Kidney epithelial cell (primary cell): ENCODE measurements at places on chromosomes 7 and 10.

- no peak for DNase-seq
Measured at GRCh38 chr7:56537477-56537876, 421.3 kb upstream of the NUPR2 start.

- no peak for DNase-seq
Measured at GRCh38 chr7:37181550-37181932, 267.1 kb downstream of the ELMO1 start.

GRCh38 chr10:61120805-61121204, 176.8 kb upstream of the RHOBTB1 start:
- no peak for DNase-seq

DNA sequence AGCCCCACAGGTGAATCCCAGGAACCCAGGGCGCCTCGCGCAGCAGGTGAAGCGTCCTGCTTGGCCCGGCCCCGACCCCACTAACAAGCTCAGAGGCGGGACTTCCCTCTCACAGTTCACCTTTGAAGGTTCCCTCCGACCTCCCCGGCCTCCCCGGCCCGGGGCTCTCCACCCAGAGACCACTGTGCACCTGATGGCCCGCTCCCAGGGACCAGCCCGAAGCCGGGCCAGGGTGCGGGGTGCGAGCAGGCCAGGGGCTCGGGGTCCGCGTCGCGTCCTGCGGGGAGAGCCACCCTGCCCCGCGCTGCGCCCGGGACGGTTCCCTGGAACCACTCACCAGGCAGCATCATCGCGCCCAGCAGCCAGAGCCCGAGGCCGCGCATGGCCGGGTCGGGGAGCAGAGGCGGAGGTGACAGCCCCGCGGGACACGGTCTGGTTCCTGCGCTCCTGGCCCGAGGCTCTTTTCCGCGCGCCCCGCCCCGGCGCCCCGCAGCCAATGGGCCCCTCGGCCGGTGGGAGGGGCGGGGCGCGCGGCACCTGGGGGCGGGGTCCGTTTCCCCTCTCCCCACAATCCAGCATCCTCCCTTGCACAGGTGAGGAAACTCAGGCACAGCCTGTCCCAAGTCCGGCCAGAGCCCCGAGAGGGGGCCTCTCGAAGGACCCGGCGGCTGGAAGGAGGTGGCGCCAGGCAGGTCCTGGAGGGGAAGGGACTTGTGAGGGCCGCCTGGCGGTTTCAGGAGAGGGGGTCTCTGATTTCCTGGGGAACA, at the start of gene ADAM8:
TSS of gene ADAM8 (minus strand) at position 434 of the 767 bp plus-strand sequence. CDS start at position 383, 51 bp downstream.
- DNase-seq, result no peak

DNA sequence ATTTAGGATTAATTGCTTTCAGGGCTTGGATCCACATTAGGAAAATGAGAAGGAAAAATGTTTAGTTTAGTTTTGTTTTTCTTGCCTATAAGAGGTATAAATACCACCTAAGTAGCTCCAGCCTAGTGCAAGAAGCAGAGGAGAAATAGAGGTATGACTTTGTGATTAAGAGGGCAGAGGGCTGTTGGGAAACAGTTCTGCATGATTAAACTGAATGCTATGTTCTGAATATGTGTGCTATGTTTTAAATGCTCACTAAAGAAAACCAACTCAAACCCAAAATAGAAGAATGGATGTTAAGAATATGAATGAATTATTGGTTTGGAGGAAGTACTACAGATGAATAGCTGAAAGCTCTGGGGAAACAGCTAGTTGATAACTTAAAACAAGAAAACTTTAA, 7.6 kb downstream of the CALCR start:
- DNase-seq, result no peak
